ENCODE measurements at places on chromosomes 4 and X. TPM values are rescaled to one million over a fixed set of nuclear protein-coding genes. Genes with fewer than 3 reads are reported as not detected.

The RAB41 gene
- total RNA-seq: not detected

The TCEAL2 gene
- total RNA-seq: not detected

The INTU gene
- 1.0 TPM for total RNA-seq

The ZNF185 gene
- 7.1 TPM for total RNA-seq

The ENPP6 gene
- total RNA-seq: not detected

The RAB39B gene
- total RNA-seq: 0.80 TPM

The PRMT9 gene
- total RNA-seq: 2.8 TPM

The MAGEB1 gene
- not detected for total RNA-seq

The PCDH19 gene
- 0.02 TPM for total RNA-seq

The KLHL34 gene
- total RNA-seq: not detected

Data from A549 treated with AZD2906 at 1 μM for 4 hours (cell line).